Activated CD4-positive, alpha-beta T cell treated with anti-CD3 and anti-CD28 coated beads, Interleukin-2, amount 50 U/mL, for 16 hours (primary cell): ENCODE measurements at places on chromosomes 3 and 15.

- DNase-seq = peak; percentile 33
Observed at GRCh38 chr3:136186344-136186743, 9.8 kb downstream of the MSL2 start.

GRCh38 chr3:164208821-164209220 is 869.5 kb downstream of the SI start:
- no peak for DNase-seq

GRCh38 chr3:168047190-168047795 is 48.4 kb downstream of the GOLIM4 start:
- peak; percentile 70 for DNase-seq

- no peak for DNase-seq
Observed at GRCh38 chr3:175179055-175179454, 319.9 kb downstream of the NAALADL2 start.

DNA sequence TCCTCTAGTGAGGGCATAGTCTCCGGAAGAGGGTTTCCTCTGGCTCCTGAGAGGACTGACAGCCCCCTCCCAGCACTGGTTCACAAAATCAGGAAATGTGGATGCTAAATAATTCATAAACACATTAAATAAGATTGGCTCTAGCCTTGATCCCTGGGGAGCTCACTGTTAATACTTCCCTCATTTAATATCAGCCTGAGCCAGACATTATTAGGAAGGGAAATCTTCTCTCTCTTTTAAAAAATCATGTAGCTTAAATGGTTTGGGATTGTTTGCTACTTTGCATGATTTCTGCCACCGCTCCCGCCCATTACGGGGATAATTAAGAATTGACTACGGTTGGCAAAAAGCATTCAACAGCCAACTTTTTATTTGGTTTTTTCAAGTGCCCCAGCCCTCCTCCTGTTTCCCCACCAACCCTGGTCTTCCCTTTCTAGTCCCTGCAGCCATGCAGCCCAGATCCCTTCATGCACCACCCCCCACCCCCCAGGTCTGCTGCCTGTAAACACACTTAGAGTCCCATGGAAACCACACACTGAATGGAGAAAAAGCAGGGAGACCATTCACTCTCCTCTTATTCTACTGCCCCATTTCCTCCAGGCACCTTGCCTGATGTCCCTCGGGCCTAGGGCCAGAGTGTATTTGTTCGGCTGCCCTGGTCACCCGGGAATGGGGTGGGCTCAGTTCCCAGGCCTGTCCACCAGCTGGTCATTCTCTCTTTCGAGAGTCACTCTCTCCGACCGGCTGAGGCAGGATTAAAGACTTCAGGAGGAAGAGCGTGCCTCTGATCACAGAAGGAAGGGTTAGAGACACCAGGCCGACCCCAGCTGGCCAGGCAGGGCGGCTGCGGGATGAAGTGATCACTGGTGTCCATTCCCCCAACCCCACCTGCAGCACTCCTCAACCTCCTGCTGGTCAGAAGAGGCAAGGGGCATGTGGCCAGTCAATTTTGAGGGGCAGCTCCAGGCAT is 45.1 kb downstream of the SEMA5B start:
- no peak for DNase-seq

DNA sequence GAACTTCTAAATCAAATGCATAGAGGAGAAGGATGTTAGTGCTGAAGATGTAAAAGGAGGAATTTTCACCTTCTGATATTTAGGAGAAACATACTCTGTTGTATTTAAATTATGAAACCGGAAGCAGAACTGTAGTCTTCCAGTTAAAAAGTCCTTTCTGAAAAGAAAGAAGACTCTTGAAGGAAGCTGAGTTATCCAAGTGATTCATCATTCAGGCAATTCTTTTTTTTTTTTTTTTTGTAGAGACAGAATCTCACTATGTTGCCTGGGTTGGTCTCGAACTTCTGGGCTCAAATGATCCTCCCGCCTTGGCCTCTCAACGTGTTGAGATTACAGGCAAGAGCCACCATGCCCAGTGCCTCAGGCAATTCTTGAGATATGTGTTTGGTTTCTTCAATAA is 424.8 kb upstream of the TPM1 start:
- no peak for DNase-seq

GRCh38 chr3:13535526-13535875 is 13.4 kb upstream of the FBLN2 start:
- no peak for DNase-seq

DNA sequence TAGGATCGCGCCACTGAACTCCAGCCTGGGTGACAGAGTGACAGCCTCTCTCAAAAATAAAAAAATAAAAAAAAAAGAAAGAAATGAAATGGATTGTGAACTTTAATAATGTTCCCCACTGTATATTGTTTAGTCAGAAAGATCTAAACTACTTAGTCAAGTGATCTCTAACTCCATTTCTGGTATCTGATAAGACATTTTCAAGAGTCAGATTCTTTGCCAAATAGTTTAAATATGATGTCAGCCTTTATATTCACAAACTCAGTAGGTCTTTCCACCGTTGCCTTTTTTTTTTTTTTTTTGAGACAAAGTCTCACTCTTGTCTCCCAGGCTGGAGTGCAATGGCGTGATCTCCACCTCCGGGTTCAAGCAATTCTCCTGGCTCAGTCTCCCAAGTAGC is 29.0 kb upstream of the OSBPL11 start:
- no peak for DNase-seq

DNA sequence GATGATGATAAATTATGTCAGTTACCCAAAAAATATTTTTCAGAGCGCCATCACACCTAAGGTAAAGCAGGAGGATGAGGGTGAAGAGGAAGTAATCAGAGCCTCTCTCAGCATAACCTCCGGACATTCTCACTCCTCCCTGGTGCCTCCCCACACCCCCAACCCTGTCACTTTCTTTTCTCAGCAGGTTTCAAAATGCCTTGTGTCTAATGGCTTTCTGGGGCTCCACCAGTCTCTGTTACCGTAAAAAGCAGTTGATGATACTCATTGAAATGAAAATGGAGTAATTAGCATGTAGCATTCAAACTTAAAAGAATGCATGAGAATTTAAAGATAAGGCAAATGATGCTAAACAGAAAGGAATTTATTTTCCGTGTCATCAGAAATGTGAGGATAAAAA is 180.0 kb downstream of the ERC2 start:
- DNase-seq = no peak

GRCh38 chr3:195145579-195145978 is 125.4 kb downstream of the XXYLT1 start:
- no peak for DNase-seq

DNA sequence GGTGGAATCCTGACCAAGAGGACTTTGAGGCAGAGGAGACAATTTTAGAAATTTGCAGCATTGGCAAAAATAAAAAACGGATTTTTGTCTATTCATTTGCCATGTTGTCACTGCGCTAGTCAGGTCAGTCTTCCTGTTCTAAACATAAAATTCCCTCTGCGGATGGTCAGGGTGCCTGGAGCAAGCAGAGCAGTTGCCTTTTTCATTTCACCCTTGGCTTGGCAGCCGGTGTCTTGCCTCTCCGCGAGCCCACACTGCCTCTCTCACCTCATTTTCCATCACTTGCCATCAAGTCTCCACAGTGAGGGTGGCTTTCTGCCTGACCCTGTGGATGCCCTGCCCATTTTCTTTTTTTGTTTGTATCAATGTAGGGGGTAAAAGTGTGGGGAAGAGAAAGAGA is 396.1 kb downstream of the LRTM1 start:
- DNase-seq = no peak

DNA sequence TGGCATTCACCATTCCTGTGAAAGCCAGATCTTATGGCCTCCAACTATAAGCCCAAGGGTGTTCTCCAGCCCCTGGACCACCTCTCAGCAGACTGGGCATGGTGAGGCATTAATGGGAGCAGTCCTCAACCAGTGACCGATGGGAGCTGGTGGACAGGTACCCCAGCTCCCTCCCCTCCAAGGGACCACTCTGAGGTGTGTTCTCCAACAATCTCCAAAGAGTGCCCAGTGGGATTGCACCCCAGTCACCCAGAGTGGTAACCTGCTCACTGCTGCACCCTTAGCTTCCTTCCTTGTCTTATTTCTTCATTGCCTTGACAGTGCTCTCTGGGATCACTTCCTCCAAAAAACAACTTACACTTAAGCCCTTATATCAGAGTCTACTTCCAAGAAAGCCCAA is 8.2 kb upstream of the ITGA11 start:
- DNase-seq = no peak

GRCh38 chr15:100241572-100242482 is 99.9 kb downstream of the ADAMTS17 start:
- DNase-seq = peak; percentile 18

- DNase-seq = no peak
Observed at GRCh38 chr3:37941608-37942508, 48.7 kb upstream of the VILL start.

GRCh38 chr3:179957264-179957845 is 79.4 kb downstream of the PEX5L start:
- no peak for DNase-seq

- peak; percentile 58 for DNase-seq
Observed at GRCh38 chr15:101723171-101723873, 951 bp downstream of the TARS3 start.

DNA sequence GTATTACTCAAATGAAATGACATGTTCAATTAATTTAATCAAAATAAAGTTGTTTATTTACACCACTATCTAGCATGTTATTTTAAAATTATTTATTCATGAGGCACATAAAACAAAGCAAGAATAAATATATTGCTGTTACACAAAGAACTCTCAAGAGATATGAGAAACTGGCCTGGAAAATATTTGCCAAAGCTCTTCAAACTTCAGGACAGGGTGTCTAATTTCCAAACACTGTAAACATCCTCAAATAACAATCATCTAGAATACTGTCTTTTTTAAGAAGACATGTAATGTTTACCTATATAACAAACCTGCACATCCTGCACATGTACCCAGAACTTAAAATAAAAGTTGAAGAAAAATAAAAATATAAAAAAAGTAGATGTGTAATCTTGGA is 876.6 kb downstream of the TUSC7 start:
- no peak for DNase-seq

DNA sequence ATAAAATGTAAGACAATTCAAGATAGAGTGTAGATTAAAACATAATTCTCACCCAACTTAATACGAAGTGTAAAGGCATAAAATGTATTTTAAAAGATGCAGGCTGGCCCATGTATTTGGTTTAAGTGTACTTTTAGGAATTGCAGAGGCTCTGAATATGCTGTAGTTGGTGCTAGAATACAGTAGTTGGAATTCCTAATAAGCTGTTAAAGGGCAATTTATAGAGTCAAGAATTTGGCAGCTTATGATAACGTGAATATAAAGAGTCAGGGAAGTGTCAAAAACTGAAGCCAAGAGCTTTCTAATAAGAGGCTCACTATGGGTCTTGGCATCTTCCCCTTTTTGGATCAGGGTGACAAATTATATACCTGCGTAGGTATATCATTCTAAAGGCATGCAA is 36.5 kb downstream of the ADAMTS9 start:
- DNase-seq = no peak

- DNase-seq = no peak
Observed at GRCh38 chr3:158494673-158495072, 76.3 kb upstream of the MLF1 start.

DNA sequence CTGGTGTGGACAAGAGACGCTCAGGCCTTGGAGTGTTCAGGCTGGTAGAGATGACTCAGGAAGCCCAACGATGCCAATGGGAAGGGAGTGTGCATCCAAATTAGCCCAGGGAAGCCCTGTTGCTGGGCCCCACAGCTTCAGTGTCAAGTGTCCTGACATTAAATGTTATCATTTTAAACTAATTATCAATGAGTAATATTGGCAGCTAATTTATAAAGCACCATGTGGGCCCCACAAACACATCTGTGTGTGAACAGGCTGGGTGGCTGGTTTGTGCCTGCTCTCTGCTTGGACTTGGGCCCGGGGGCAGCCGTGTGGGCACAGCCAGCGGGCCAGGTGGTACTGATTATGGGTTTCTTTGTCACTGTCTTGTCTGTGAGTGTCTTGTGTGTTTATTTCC is 15.0 kb downstream of the FBLN2 start:
- DNase-seq = no peak

- DNase-seq = no peak
Observed at GRCh38 chr3:104750581-104750980, 616.1 kb upstream of the ALCAM start.

DNA sequence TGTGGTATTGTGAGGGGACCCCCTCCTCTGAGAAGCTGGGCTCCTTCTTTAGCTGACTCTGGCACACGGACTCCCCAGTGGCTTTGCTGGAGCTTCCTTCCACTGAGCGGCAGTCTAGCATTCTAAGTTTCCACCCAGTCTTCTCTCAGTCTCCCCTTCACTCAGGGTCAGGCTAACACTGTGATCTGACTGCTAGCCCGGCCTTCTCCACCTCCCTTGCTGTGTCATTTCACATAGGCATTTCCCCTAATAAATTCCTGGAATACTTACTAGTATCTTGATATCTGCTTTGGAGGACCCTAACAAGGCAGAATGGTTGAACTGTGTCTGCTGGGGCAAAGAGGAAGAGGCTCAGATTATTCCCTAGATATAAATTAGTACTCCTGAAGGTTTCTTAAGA is 106.2 kb upstream of the THBS1 start:
- DNase-seq = no peak

- peak; percentile 55 for DNase-seq
Observed at GRCh38 chr3:31218082-31218481, 314.6 kb upstream of the STT3B start.

- DNase-seq = no peak
Observed at GRCh38 chr3:85554153-85554552, 595.4 kb downstream of the CADM2 start.

GRCh38 chr3:141830508-141830907 is 45.9 kb upstream of the ATP1B3 start:
- DNase-seq = no peak

DNA sequence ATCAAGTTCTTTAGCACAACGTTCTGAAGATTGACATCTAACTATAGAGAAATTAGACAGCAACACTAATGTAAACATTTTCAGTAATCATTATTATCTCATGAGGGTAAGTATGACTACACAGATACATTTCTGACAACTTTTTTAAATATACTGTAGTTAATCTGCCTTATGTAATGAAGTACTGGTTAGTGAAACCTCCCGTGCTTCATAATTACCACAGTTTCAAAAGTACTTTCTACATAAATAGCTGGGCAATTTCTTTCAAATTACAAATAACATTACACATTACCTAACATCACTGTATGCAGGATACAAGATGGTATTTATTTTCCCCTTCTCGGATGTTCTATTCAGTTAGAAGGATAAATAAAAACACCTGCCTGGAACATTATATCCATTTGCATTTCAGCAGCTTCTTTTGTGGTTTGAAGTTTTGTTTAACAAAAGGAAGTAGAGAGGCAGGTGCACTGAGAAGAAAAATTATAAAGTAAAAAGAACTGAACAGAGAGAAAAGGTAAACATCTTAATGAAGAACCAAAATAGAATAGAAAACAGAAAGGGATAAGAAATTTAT is 1241.5 kb upstream of the GBE1 start:
- no peak for DNase-seq

GRCh38 chr15:40313531-40314398 is 6.0 kb upstream of the PLCB2 start:
- DNase-seq = no peak
